Mucosa of descending colon (tissue), 3 donors: ENCODE measurements at places on chromosomes 1 and 21.
A peak's percentile ranks its signal among the peaks of the same experiment; 100 is the strongest.

- DNase-seq, result no peak
These were observed 74.7 kb downstream of the HSPA13 start for GRCh38 chr21:14308234-14308633.

- no peak for DNase-seq
These were observed 20.8 kb upstream of the MNDA start for GRCh38 chr1:158810311-158810710.

- DNase-seq, result no peak
These were observed 307.6 kb upstream of the PLXNA2 start for GRCh38 chr1:208551633-208552320.

- no peak for DNase-seq
These were observed 26.1 kb downstream of the CD244 start for GRCh38 chr1:160836561-160836960.

DNA sequence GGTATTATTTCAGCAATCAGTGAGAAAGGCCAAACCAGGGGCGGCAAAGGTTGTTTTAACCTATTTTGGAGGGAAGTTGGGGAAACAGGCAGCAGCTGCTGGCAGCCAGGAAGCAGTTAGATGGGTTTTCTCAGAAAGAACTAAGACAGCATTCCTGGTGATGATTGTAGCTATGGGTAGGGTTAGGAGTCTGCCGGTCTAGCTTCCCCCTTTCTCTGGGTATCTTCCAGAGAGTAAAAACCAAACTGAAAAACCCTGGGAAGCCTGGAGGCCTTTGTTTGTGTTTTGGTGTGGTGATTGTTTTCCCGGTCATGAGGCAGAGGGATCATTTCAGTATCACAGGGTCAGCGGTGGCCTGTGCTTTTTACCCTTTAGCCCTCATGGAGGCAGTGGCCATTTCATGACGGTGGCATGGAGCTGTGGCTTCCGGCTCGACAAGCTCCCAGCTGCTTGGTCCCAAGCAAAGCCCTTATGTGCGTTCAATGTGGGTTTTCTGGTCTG is 19.5 kb upstream of the TNFRSF1B start:
- DNase-seq, result peak; percentile 31

- no peak for DNase-seq
These were observed 3.2 kb upstream of the SRM start for GRCh38 chr1:11062965-11063401.

GRCh38 chr1:24465099-24465498 is 37.5 kb upstream of the RCAN3 start:
- no peak for DNase-seq

GRCh38 chr1:110375490-110375889 is 15.3 kb downstream of the SLC16A4 start:
- no peak for DNase-seq

DNA sequence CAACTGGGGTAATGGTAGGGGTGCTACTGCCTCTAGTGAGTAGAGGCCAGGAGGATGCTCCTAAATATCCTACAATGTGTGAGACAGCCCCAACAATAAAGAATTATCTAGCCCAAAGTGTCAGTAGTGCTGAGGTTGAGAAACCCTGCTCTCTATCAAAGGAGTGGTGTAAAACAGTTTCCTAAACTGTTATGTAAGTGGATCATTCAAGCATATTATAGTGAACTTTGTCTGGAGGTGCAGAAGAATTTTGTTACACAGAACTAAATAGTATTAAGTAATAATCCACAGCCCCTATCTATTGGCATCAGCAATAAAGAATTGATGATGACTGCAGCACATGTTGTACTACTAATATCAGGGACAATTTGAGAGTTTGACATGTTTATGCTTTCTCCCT is 20.3 kb upstream of the TARS2 start:
- DNase-seq, result no peak

DNA sequence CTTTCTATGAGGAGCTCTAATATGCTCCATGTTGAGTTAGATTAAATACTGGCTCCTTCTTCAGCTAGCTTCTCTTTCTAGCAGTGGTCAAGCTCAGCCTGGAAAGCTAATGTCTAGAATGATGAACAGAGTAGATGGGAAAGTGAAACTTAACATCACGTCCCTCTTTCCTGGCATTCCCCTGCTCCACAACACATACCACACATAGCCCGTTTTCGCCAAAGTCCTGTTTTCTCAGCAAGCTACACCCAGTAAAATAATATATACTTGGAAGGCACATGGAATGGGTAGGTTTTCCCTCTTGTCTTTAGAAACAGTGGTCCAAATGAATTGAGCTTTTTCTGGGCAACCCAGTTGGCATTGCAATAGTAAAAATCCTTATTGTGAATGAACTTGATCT is 3.8 kb downstream of the KRTAP27-1 start:
- DNase-seq, result no peak

DNA sequence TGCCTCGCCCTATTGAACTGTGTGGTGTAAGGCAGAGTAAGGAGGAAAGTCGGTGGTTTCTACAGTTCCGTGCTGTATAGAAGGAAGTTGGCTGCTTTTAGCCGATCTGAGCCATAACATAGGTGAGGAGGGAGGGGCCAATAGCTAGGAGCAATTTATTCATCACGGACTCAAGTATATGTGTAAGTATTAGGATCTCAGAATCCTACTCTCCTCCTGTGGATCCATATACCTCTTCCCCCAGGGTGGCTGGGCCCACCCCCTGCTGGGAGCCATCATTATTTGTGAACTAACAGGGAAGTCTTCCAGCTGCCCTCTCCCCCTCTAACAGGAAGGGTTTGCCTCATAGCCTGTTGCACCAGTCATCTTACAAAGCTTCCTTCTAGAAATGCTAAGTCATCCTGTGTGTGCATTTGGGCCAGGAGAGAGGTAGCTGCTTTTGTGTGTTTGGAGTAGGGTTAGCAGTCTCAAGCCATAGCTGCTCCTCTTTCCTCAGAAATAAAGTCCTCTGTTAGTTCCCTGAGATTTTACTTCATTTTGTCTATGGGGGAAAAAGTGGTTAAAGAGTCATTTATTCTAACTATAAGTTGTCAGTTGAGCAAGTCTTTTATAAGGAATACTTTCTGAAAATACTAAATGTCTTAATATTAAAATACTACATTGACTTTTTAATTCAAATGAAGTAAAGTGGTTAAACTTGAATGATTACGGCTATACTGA is 14.9 kb upstream of the CENPS start:
- peak; percentile 24 for DNase-seq

DNA sequence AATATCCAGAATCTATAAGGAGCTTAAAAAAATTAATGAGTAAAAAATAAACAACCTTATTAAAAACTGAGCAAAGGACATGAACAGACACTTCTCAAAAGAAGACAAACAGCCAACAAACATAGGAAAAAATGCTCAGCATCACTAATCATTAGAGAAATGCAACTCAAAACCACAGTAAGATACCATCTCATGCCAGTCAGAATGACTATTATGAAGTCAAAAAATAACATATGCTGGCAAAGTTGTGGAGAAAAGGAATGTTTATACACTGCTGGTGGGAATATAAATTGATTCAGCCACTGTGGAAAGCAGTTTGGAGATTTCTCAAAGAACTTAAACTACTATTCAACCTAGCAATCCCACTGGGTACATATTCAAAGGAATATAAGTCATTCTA is 25.3 kb downstream of the PIGK start:
- no peak for DNase-seq

GRCh38 chr1:243325305-243325890 is 69.6 kb downstream of the SDCCAG8 start:
- no peak for DNase-seq

DNA sequence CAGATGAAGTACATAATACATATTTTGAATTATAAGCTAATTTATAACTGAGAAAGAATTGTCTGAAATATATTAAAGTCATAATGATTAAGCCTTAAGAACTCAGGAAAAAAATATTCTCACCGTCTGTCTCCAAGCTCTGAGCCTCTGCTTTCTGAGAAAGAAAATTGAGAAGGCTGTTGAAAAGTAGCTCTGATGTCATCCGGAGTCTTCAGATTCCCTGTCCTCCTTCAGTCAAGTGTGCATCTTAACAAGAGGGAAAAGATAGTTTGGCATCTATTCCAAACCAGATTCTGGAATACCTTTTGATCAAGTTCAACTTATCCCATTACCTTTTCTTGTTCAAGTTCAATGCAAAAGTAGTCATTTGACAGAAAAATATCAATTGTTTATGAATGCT is 50.6 kb downstream of the NRIP1 start:
- no peak for DNase-seq
